HL-60 (cell line): ENCODE measurements at places on chromosomes 2 and 18.

DNA sequence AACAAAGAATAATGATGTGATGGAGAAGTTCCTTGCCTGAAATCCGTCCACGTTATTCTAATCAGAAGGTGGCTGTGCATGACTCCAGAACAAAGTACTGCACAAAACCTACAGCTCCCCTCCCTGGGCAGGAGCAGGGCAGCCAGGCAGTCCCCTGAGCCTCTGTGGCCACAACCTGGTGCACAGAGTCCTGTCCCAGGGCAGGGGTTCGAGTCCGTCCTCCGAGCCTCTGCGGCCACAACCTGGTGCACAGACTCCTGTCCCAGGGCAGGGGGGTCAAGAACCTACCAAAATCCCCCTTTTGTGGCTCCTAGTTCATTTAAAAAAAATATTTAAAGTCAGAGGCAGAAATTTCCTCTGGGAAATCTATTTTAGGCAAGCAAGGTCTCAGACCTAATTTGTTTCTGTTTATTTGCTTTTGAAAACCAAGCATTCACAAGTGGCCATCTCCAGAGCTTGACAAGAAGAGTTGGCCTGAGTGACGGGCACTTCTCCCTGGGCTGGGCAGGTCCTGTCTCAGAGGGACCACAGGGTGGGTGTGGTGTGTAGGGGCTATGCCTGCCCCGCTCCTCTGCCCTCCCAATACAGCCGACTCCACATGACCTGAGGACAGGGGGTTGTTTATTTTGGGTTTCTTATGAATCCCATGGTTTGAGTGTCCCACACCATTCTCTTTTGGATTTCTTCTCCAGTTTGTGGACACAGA lies 255.9 kb upstream of the PXDN start:
- no peak for DNase-seq

DNA sequence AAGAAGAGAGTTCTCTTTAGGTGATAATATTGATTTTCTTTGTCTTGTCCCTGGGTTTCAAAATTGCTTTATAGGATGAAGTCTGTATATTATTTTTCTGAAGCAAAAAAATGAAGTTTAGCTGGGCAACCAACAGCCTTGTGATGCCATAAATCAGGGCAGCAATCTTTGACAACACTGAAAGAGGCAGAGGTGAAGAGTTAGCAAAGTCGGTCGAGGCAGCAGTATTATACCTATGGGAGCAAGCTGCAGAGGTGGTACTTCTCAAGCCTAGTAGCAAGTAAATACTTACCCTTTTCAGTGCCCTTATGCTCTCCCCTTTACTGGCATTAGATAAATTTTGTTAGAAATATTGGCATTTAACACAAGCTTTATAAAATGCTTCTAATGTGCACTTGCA lies 92.9 kb downstream of the NETO1 start:
- no peak for DNase-seq

- no peak for DNase-seq
Measured at GRCh38 chr2:2575181-2575577, 244.1 kb upstream of the MYT1L start.

GRCh38 chr18:76708071-76708721 lies 114.2 kb upstream of the ZNF236 start:
- DNase-seq: no peak

DNA sequence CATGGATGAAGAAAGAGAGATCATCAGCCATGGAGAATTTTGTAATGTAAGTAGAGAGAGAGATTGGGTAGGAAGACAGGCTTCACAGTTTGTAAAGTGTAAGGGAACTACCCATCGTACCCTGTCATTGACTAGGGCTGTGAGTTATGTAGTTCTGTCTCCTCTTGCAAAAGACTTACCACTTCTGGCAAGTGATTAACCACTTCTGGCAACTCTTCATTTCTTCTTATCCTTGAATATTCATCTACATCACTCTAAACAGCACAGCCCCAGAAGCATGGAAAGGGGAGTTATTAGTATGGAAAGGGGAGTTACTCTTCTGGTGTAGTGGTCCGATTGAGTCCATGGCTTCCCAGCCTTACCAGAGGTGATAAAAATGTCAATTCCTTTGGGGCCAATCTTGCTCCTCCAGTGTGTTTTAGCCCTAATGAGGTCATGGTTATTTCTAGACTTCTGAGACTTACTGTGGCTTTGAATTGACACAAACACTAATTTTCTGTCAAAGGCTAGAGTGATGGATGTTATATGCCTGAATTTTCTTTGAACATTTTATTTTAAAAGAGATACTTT lies 52.0 kb downstream of the STAT1 start:
- no peak for DNase-seq

DNA sequence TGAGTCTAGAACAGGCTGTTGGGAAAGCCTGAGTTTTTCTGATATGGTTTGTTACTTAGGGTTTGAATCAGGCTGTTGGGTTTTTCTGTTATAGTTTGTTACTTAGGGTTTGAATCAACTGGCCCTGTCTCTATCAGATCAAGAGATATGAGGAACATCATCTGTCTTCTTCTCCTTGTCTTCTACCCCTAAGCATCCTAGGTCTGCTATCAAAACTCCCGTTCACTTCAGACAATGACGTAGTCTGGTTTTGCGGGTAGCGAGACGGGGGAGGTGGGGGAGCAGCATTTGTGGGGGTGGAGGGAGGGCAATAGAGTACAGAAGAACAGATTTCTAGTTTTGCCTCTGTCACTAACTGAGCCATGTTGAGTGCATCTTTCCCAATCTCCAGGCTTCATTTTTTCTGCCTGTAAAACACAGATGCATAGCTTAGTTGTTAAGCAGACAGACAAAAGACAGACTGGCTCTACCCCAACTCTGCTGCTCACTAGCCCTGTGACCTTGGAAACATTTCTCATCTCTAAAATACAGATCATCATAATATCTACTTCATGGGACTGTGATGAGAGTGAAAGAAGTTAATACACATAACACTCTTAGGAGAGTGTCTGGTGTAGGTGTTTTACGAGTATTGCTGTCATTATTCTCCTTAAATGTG lies 9.1 kb downstream of the TNP1 start:
- no peak for DNase-seq

GRCh38 chr2:6824962-6825361 lies 40.7 kb downstream of the CMPK2 start:
- no peak for DNase-seq

GRCh38 chr2:143803936-143804335 lies 674.7 kb downstream of the ARHGAP15 start:
- no peak for DNase-seq

DNA sequence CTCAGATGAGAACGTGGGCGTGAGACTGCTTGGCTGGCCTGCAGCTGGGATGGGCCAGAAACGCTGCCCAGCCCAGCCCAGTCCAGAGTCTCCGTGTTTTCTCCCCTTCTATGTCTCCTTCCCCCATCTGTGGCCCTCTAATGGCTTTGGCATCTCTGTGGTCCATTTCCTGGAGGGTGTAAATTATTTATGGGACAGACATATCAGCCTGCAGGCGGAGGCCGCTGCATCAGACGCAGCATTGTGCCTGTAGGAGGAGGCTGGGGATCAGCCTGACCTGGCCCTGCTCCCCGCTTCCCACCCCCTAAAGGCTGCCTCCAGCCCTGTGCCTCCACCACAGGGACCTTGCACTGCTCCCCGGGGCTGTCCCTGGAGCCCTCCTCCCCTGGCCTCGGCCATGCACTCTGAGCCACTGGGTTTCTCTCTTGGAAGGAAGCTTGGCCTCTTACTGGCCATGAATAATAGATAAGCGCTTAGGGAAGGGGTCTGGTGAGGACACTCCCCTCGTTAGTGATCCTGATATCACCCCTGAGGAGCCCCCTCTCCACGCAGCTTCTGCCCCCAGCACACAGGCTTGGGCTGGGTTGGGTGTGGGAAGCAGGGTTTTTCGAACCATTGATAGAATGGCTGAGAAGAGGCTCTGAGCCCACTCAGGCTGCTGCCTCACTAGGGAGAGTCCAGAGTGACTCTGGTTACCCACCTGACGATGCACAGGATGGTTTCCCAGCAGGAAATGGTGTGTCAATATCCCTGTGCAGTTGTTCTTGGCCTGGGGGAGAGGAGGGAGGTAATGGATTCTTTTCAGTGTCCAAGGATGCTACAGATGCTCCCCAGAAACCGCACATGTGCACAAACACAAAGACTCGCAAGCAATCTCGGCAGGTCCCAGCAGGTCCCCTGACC lies 185.5 kb downstream of the MYCN start:
- DNase-seq: no peak

- no peak for DNase-seq
Measured at GRCh38 chr2:43948370-43948769, 47.4 kb downstream of the LRPPRC start.

- no peak for DNase-seq
Measured at GRCh38 chr18:77439888-77440287, 190.2 kb downstream of the GALR1 start.

DNA sequence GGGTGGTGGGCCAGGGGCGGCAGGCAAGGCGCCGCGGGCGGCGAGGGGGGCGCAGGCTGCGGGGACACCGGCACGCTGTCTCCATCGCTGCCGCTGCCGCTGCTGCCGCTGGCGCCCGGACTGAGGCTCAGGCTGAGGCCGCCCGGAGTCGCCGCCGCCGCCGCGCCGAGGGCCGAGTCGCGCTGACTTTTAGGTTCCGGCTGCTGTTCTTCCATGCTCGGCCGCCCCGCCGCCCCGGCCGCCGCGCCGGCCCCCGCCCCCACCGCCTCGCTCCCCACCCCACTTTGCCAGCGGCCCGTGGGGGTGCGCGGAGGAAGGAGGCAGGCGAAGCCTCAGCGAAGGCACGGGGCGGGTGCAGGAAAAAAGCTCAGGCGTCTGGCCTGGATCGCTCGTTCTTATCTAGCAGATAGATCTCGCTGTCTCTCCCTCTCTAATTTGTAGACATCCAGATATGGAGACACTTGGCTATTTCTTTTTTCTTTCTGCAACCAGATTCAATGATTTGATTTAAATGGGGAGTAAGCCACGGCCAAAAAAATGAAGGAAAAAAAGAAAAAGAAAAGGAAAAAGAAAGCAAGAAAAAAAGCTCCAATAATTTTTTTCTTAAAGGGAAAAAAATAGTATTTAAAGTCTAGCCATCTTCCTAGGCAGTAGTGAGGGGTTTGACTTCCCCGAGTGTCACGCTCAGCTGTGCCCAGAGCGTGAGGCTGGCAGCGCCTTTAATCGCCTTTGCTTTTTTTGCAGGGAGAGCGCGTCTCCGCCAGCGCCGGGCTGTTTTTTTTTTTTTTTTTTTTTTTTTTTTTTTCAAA lies at the start of gene EN1:
TSS of gene EN1 (minus strand) at position 696 of the 809 bp plus-strand sequence. CDS start at position 215, 481 bp downstream.
- no peak for DNase-seq

- DNase-seq: no peak
Measured at GRCh38 chr18:76126327-76126726, 368.7 kb downstream of the ZNF516 start.

DNA sequence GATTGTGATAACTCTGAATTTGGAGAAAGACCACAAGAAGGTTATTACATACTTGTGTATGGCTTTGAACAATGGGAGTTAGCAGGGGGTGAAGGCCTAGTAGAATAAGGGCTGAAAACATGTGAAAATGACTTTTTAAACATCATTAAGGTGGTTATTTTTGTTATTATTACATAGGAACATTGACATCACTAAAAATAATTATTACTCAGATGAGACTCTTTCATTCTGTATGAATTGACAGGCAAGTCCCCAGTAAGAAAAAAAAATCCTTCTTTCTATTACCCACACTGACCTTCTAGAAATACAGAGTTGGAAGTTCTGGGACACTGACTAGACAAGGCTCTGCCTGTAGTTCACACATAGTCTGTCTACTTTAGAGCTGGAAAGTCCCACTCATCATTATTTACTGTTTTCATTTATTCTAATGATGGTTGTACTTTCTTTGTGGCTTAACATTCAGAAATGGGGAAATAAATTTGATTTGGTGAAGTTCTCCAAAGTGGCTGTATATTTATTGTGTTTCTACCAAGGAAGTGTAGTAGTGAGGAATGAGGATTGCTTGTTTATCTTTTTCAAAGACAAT lies 219.6 kb upstream of the EPAS1 start:
- DNase-seq: no peak

DNA sequence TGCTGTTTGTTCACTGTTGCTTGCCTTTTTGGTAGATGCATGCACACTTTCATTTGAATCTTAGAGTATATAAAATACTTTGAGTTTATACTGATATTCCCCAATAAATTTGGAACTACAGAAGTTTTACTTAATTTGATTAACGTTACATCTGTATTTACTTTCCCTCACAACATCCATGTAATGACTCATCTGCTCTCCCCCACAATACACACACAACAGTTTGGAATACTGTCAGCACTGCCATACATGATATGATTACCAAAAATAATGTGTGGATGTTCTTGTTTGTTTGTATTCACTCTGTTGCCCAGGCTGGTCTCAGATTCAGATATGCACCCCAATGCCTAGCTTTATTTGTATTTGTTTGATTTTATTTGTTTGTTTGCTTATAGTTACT lies 144.2 kb downstream of the WDR7 start:
- DNase-seq: no peak

DNA sequence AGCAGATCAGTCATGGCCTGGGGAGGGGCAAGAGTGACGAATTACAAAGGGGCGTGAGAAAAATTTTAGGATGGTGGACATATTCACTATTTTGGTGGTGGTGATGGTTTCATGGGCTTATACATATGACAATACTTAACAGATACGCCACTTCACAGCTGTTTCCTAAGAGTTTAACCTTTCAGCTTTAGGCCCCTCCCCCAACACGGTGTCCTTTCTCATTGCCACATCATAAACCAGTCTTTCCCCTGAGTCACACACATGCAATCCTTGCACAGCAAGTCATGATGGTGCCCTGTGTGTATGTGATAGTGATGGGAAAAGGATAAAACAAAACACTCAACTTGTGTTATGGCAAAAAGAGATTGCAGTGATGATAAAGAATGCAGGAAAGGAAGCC lies 47.6 kb upstream of the IL1R1 start:
- peak; percentile 34 for DNase-seq

DNA sequence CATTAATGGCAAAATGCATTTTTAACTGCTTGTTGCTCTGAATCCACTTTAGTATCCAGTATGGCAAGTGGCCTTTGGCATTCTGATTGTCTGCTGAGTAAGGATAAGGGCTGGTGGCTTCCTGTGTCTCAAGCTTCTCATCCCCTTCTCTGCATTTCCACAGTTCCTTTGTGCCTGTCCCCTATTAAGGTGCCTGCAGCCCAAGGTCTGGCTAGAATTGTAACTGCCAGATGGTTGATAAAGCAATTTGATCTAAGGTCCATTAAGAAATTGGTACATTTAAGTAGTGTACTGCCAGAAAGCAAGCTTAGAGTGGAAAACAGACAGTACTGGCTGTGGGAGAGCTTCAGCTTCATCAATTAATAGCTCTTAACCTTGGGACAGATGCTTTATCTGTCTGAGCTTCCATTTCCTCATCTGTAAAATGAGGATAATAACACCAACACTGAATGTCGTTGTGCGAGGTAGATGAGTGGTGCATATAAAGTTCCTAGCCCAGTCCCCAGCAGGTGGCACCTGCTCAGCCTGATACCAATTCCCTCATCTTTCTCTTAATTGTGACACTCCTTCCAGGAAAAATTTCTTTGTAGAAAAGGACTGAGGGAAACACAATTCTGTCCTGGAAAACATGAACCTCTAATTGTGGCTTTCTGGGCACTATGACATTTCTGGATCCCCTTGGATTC lies 570.6 kb upstream of the GCFC2 start:
- no peak for DNase-seq

- no peak for DNase-seq
Measured at GRCh38 chr2:47611771-47612170, 171.2 kb upstream of the MSH6 start.
